Urothelium cell line (cell line): ENCODE measurements at places on chromosomes 5 and 9.

GRCh38 chr9:100098046-100098886 is 534 bp downstream of the ERP44 start:
- DNase-seq: peak; percentile 49

DNA sequence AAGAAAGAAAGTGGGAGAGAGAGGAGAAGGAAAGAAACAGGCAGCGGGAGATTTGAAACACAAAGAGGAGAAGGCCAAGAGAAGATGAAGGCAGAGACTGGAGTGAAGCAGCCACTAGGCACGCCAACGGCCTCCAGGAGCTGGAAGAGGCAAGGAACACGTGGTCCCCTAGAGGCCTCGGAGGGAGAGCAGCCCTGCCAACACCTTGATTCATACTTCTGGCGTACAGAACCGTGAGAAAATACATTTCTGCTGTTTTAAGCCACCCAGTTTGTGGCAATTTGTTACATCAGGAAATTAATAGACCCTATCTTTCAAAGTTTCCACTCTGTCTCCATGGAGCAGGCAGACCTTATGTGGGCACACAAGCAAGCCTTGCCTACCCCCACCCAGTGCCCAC is 133.4 kb downstream of the ACTL7B start:
- no peak for DNase-seq

DNA sequence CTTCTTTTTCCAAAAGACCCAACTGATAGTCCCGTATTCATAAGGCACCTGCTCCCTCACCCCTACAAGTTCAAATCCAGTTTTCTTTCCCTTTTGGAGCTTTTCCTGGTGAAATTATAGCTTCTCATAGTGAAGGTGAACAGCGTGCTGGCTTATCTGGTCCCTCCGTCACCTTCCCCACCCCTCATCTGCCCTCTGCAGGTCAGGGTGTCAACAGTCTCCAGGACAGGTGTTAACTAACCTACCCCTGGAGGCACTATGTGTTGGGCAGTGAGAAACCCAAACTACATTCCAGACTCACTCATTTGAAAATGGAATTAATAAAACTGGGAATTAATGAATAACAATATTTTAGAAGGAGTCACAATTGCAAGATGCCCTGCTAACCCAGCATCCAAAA is 109.0 kb upstream of the TAS2R1 start:
- no peak for DNase-seq

GRCh38 chr5:61758711-61759110 is 426.7 kb downstream of the ZSWIM6 start:
- no peak for DNase-seq

DNA sequence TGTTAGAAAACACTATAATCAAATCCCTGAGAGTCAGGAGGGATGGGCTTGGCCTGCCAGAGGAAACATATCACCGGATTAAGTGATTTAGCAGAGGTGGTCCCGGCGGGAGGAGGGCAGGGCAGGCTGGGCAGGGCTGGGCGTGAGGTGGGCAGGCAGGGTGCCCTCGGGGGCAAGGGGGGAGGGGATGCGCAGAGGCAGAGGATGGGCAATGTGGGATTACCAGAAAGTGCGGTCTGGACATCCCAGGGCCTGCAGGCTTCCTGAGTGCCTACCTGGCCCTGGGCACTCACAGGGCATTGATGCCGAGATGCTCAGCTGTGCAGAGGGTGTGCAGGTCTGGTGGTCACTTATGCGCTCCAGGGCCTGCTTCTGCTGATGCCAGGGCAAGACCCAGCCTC is 115.2 kb downstream of the ADAMTS2 start:
- DNase-seq: no peak

GRCh38 chr5:87069974-87070608 is 197.6 kb upstream of the RASA1 start:
- DNase-seq: peak; percentile 10

DNA sequence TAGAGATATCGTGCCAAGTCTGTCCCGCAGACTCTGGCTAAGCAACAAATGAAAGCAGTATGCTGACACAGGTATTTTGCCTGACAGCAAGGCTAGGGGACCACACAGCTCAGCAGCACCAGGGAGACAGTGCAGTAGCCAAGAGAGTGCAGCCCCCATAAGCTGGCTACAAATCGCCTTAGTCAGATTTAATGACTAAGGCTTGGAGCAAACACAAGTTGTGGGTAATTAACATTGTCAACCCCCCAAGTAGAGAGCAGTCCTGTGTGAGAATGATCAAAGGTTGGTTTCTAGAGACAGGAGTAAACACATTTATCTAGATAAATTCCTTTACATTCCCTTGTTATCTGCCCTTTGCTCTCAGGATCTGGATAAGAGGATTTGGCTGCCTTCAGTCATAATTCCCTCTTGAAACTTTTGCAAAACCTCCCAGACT is 1434.5 kb upstream of the CDH6 start:
- no peak for DNase-seq

GRCh38 chr5:129244478-129244877 is 149.9 kb downstream of the ISOC1 start:
- no peak for DNase-seq

GRCh38 chr5:65305913-65306312 is 175.8 kb downstream of the ADAMTS6 start:
- no peak for DNase-seq
